ENCODE measurements at places on chromosomes 5 and 9. TPM values are rescaled to one million over a fixed set of nuclear protein-coding genes. Genes with fewer than 3 reads are reported as not detected.

The ZNF883 gene
- 11.1 TPM for polyA plus RNA-seq

- no peak for DNase-seq
These were observed 243.0 kb upstream of the SLC24A2 start for GRCh38 chr9:20031836-20032235.

DNA sequence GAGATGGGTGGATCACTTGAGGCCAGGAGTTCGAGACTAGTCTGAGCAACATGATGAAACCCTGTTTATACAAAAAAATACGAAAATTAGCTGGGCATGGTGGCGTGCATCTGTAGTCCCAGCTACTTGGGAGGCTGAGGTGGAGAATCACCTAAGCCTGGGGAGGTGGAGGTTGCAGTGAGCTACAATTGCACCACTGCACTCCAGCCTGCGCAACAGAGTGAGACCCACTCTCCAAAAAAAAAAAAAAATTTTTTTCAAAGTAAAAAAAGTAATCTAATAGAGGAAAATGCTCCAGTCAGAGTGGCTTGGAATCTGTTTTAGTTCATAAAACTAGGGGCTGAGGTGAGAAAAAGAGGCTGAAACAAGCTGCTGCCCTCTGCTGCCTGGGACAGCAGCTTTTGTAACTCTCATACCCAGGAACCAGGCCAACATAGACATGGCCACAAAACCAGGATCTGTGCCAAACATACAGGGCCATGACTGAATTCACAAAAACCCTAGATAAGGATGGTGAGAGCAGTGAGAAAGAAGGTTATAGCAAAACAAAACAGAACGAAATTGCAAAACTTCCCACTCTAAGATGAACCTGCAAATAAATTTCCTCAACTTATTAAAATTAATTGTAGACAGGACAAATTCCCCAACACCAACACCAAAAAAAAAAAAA lies 13.1 kb upstream of the DCAF12 start:
- no peak for DNase-seq

The SPINK6 gene
- polyA plus RNA-seq, result not detected

The SCAMP1 gene
- polyA plus RNA-seq, result 57.2 TPM

Data from left kidney (tissue), 8 donors.